ENCODE measurements at places on chromosomes 1 and 21.

- no peak for DNase-seq
Measured at GRCh38 chr1:195065437-195065836, 1542.8 kb downstream of the KCNT2 start.

DNA sequence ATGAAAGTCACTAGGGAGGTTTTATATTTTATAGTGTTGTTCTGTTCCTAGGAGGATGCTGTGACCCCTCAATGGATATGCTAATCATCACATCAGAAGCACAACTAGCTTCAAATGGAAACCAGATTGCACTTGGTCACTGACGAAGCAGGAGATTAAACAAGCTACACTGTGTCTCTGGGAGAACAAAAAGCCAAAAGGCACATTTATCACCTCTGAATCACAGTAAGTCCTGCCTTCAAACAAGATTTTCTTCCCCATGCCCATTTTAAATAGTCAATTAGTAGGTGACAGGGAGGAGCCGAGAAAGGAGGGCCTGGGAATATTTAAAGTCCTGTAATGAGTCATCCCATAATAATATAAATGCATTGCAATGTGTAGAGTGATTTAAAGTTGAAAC is 38.1 kb downstream of the RGS2 start:
- DNase-seq: peak; percentile 60

- DNase-seq: no peak
Measured at GRCh38 chr1:3729594-3730542, 22.4 kb upstream of the CCDC27 start.

DNA sequence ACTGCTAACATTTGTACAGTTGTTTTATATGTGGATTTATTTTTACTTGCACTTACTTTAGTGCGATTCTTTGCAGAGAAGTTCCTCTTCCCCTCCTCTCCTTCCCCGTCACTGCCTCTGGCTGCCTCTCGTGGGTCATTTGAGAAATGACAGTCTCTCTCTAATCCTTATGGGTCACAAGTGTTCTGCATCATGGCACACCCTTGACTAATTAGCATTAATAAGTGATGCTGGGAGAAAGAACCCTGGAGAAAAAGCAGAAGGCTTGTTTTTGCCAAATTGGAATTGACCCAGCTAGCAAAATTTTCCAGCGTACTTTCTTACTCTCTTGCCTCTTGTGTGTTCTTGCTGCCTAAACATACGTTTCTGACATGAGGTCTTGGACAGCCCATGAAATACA is 301.2 kb downstream of the DUSP10 start:
- peak; percentile 35 for DNase-seq

- DNase-seq: no peak
Measured at GRCh38 chr21:15935530-15935929, 205.7 kb downstream of the USP25 start.

DNA sequence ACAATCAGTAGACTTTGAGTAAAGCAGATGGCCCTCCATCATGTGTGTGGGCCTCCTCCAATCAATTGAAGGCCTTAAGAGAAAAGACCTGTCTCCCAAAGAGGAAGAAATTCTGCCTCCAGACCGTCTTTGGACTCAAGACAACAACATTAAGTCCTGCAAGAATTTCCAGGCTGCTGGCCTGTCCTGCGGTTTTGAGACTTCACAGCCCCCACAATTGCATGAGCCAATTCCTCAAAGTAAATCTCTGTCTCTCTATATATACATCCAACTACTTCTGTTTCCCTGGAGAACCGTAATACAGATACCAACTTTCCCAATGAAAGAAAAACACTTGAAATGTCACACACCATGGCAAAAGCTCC is 16.4 kb downstream of the REG4 start:
- peak; percentile 39 for DNase-seq

- DNase-seq: no peak
Measured at GRCh38 chr1:2789164-2789985, 12.1 kb downstream of the TTC34 start.

- peak; percentile 69 for DNase-seq
Measured at GRCh38 chr1:43719063-43719462, 11.7 kb downstream of the ST3GAL3 start.

GRCh38 chr1:90613371-90613770 is 103.7 kb downstream of the BARHL2 start:
- no peak for DNase-seq

GRCh38 chr1:69913977-69914376 is 291.4 kb downstream of the LRRC40 start:
- peak; percentile 94 for DNase-seq

- DNase-seq: no peak
Measured at GRCh38 chr1:241442686-241443085, 76.9 kb downstream of the FH start.
